ENCODE measurements at places on chromosomes 1 and 21. TPM values are rescaled to one million over a fixed set of nuclear protein-coding genes. Genes with fewer than 3 reads are reported as not detected.

GRCh38 chr1:28244549-28245251 lies 8.8 kb downstream of the ATP5IF1 start:
- no peak for DNase-seq

DNA sequence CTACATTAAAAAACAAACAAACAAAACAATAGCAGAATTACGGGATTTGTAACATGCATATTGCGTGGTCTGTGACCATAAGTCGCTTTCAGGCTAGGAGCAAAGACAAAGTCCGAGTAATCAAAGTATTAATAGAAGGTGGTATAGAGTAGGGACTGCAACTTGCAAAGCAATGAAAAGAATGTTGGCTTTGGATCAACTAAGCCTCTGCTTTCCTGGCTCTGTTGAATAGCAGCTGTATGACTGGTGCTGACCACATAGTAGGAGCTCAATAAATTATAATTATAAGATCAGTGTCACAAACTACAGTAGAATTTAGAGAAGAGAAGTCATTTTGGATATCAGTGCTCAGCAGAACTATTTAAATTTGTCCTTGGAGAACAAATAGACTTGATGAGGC lies 586.4 kb downstream of the DPYD start:
- no peak for DNase-seq

GRCh38 chr1:241900381-241900780 lies 52.4 kb downstream of the EXO1 start:
- DNase-seq, result no peak

PRELP gene
- total RNA-seq, result not detected

GRCh38 chr1:98906809-98907208 lies 97.9 kb downstream of the PLPPR5 start:
- no peak for DNase-seq

DNA sequence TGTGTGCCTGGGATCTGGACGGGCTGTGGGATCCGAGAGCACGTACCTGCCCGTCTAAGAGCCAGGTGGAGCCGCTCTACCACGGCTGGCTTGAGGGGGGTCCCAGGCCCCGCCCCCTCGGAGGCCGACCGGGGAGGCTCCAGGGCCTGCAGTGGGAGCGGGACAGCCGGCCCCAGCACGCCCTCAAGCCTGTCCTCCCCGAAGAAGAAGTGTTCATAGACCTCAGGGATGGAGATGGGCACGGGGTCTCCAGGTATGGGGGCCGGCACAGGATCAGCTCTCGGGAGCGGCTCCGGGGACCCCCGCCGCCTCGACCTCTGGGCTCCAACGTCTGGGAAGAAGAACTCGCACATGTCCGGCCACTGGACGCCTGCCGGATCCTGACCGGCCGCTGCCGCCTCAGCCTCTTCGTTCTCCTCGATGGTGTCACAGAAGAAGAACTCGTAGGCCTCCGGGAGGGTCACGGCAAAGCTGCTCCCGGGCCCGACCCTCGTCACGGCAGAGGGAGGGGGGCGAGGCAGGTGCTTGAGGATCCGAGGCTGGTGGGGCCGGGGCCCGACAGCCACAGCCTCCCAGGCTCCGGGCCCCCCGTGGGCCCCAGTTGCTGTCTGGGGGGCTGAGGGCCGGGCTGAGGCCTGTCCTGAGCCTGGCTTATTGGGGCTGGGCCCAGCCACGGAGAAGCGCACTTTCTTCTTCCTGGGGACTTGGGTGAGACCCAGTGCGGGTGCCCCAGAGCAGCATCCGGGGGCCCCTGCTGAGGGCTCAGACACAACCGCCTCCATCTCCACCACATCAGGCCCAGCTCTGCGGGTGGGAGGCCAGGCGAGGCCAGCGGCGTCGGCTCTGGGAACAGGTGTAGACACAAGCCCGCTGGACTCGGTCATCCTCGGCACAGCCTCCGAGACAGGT lies 2.8 kb downstream of the PERM1 start:
- DNase-seq, result no peak

C1QC gene
- not detected for total RNA-seq

- no peak for DNase-seq
Measured at GRCh38 chr1:111052246-111052645, 87.6 kb downstream of the DRAM2 start.

- no peak for DNase-seq
Measured at GRCh38 chr1:178544531-178544930, 31.6 kb downstream of the TEX35 start.

- DNase-seq, result no peak
Measured at GRCh38 chr1:16321176-16321867, 31.0 kb downstream of the FBXO42 start.

EFNA1 gene
- total RNA-seq, result 0.15 TPM

GRCh38 chr1:155002464-155003226 lies at the start of gene ZBTB7B:
TSS of gene ZBTB7B (plus strand) at chr1:155002802. CDS start at chr1:155014661, 11,859 bp downstream.
- DNase-seq, result no peak

GBP1 gene
- 272 TPM for total RNA-seq

DNA sequence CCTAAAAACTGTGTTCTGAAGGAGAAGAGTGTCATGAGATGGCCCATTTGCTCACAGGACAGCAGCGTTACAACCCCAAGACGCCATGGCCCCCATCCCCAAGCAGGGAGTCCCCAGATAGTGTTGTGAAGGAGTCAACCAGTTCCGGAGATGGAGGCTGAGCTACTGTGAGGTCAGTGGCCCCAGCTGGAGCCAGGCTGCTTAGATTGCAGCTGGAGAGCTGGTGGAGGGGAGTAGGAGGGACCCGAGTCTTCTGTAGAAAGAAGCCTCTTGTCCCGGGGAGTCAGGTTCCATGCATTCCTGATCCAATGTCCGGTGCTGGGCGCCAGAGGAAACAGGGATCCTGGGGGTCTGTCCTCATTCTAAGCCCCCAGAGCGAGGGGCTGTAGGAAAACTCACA lies 93.5 kb upstream of the SIM2 start:
- DNase-seq, result no peak

TAL1 gene
- not detected for total RNA-seq

DNA sequence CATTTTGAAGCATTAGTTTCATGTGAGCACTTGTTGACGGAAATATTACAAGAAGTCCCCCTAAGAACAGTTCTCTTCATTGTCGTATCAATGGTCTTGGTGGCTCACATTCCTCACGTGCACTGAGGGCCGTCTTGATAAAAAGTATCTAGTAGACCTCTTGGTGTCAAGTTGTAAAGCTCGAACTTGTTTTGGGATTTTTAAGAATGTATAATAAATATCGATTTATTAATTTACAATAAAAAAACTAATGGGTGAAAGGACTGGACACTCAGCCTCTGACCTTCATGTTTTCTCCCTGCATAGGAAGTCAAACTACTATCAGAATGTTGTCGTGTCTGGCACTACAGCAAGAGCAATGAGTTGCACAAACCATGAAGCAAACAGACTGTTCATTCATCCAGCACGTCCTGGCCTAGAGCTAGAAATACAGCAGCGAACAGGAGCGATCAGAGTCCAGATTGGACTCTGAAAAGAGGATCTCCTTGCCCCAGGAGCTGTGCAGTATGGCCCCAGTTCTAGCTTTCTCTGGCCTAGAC lies 319.2 kb downstream of the SMYD3 start:
- no peak for DNase-seq

BCL2L15 gene
- total RNA-seq, result 0.98 TPM

G0S2 gene
- total RNA-seq, result 0.64 TPM

DNA sequence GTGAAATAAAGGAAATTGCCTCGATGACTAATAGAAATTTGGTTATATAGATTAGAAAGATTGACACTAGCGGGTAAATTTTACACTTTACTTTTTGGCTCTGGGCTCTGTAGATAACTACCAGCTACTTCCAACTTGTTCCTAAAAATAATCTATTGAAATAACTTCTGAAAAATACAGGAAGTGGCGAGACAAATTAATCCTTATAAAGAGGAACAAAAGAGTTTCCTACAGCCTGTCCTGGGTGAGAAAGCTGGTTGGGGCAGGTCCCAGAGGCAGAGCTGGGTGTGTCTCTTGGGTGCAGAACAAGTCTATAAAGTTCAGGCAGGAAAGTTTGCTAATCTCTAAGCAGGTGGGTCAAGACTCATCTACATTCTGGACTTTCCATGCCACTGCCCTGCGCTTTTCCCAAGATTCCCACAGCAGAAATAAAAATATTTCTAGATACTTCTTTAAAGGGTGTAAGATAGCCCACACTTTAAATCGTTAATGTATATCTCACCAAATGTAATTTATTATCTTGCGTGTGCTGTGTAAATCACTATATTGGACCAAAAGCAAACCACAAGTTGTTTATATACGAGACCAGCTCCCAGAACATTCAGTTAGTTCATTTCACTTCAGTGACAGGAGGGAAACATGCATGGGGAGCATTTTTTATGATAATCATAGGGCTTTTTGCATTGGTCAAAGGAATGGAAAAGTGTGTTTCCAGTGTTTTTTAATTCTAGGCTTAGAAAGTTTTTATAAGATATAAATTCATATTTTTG lies 70.1 kb upstream of the NRIP1 start:
- no peak for DNase-seq

GPN2 gene
- total RNA-seq, result 25.9 TPM

SIK1 gene
- 8.2 TPM for total RNA-seq

S100A2 gene
- 1.8 TPM for total RNA-seq

- no peak for DNase-seq
Measured at GRCh38 chr1:10823000-10823401, 26.6 kb upstream of the CASZ1 start.

DNA sequence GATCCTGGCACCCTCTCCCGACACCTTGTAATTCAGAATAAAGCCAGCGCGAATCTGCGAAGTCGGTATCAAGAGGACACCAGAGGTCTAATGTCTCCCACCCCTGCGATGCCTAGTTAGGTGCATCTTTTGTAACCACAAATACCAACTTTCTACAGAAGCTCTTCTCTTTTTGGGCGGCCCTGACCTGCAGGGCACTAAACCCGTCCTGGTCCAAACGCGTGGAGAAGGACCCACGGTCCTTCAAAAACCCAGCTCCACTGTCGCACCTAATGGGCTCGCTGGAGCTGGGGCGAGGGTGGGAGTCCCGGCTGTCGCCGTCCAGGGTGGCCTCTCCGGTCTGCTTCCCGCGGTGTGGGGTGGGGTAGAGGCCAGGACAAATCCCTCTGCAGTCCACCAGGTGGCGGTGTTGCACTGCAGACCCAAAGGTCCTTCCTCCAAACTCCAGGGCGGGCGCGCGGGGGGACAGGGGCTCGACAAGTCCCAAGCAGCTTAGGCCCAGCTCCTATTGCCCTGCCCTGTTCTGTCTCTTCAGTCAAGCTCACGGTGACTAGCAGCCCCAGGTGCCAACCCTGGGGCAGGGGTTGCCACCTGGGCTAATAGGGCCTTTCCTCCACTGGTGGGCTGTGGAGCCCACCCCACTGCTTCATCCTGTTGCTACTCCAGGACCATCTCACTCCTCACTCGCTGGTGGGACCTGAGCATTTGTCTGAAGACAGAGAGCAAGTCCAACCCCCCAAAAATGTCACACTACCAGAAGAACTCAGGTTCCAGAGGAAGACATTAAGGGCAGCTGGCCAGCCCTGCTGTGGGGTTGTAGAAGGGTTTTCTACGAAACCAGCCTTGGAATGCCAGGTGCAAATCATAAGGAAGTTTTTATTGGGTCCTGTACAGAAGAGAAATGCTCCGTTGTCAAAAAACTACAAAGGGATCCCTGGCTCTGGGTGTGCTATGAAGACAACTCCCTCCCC lies 2.8 kb downstream of the HES3 start:
- DNase-seq, result peak; percentile 83

SPATA6 gene
- total RNA-seq, result 0.92 TPM

DNA sequence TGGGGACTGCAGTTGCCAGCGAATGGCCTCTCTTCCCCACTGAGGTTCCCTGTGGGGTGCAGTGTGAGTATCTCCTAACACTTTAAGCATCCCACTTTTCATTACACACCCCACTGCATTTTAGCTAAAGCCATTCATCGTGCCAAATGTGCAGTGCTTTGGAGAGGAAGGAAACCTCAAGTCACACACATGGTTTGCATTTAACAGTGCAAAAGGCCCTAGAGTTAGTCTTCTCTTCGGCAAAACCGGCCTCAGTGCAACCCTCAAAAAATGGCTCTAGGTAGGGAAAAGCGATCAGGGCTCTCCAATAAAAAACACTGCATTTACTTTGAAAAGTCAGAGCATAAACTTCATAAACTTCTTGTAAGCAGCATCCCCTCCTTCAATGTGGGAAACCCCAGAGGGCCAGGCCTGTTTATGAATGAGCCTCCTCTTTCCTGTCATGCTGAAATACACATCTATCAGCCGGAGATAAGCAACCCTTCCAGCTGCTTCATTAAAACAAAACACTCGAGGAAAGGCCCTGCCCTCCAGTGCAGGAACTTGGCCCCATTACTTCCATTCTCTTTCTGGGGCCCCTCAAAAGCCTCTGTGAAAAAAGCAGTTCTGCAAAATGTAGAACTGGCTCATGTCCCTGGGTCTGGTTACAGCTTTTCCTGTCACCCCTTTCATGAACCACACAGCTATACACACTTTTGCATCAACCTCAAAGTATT lies 184.0 kb downstream of the CDC7 start:
- DNase-seq, result peak; percentile 21

- DNase-seq, result no peak
Measured at GRCh38 chr1:205669341-205670149, 10.8 kb downstream of the SLC45A3 start.

GRCh38 chr1:220888417-220888986 lies 9.3 kb downstream of the HLX start:
- no peak for DNase-seq

DNA sequence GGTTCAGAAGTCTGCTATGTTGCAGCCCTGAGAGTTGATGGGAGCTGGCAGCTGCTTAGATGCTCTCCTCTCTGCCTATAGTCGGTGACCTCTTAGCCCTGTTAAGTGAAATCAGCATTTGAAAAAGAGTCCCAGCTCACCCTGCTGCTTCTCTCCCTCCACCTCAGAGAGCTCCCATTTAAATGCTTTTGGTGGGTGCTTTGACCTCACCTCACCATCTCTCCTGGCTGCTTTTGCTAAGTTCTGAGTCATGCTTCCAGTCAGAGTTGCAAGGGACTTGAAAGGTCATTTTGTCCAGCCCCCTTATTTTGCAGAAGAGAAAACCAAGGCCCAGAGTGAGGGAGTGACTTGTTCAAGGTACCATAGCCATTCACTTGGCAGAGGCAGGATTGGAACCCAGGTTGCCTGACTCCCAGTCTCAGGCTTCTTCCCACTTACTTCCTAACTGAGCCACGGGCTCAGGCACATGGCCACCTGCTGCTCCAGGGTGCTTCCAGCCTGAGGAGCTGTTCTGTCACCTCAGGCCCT lies 3.3 kb downstream of the MAPKAPK2 start:
- DNase-seq, result no peak

SERTAD4 gene
- total RNA-seq, result not detected

- no peak for DNase-seq
Measured at GRCh38 chr1:193703121-193703520, 516.7 kb upstream of the B3GALT2 start.

- peak; percentile 87 for DNase-seq
Measured at GRCh38 chr21:45592208-45592619, 50.0 kb upstream of the SLC19A1 start.

GRCh38 chr1:27000090-27000816 lies 6.8 kb downstream of the TRNP1 start:
- no peak for DNase-seq

PRRX1 gene
- total RNA-seq, result not detected

COX20 gene
- 29.8 TPM for total RNA-seq

DNA sequence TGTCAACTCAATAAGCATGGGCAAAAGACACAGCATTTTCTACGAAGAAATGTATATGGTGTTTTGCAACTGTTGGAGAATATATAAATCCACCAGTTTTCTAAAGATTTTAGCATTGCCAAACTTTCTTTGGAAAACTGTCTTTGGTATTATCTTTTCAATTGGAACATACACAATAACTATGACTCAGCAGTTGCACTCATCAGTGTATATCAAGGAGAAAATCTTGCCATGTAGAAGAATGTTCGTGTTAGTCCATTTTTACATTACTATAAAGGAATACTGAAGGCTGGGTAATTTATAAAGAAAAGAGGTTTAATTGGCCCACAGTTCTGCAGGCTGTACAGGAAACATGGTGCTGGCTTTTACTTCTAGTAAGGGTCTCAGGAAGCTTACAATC lies 41.1 kb downstream of the PRKAA2 start:
- DNase-seq, result no peak

Measured in activated CD4-positive, alpha-beta T cell treated with anti-CD3 and anti-CD28 coated beads, Interleukin-2, amount 10 ng/mL, durations not matched to agents 7 days and 5 days (primary cell).